ENCODE measurements at places on chromosomes 13 and 19.

- no peak for DNase-seq
These were observed 2.1 kb upstream of the GPC6 start for GRCh38 chr13:93224535-93224934.

DNA sequence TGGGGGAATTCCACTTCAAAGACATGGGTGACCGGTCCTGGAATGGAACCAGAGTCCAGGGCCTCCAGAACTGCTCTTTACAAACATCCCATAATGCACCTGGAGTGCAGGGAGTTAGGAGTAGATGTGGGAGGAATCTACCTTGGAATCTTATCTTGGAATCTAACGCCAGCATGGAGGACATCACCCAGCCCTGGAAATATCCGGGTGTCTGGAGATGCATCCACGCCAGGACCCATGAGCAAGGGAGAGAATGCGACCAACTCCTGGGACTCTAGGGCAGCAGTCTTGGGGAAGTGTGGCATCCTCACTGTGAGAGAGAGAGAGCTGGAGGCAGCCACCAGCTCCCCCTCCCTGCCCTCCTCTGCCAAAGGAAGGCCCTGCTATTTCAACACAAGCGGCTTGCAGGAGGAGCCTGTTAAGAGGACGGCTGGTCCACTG, 211.8 kb downstream of the UQCRFS1 start:
- DNase-seq = no peak

- DNase-seq = no peak
These were observed 863.9 kb upstream of the GPC6 start for GRCh38 chr13:92362717-92363116.

DNA sequence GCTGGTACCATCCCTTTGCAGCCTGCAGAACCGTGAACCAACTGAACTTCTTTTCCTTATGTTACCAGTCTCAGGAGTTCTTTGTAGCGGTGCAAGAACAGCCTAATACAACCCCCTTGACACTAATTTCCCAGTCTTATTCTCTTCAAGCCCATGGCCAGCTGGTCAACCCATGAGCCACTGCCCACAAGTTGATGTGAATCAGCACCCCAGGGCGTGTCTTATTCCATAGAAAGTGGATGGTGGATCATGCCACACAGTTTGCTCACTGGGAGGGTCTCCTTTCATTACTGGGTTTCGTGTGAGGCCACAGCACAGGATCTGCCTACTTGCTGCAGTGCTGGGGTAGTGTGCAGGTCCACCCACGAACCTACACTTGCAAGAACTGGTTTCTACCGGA, 27.0 kb downstream of the TEX29 start:
- DNase-seq = no peak

GRCh38 chr19:44814517-44814916, 5.6 kb downstream of the BCAM start:
- DNase-seq = no peak

DNA sequence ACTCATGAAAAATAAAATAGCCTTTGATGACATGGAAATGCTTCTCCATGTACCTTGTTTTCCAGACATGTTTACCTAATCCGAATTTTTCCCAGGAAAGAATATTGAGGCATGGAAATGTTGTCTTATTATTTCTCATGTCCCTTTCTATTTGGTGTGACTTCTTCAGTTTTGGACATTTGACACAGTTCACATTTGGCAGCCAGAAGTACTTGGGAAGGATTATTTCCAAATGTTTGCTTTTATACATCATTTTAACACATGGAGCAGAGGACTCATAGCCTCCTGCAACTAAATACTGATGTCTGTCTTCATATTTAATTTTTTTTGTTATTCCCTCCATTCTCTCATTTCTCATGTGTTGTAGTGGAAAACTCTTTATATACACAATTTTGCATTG, 94.3 kb downstream of the POSTN start:
- DNase-seq = no peak

DNA sequence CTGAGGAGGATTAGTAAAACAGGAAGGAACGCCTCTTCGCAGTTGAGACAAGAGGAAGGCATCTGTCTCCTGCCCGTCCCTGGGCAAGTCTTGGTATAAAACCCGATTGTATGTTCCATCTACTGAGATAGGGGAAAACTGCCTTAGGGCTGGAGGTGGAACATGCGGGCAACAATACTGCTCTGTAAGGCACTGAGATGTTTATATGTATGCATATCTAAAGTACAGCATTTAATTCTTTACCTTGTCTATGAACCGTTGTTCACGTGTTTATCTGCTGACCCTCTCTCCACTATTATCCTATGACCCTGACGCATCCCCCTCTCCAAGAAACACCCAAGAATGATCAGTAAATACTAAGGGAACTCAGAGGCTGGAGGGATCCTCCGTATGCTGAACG, 722 bp upstream of the TIMM50 start:
- no peak for DNase-seq

DNA sequence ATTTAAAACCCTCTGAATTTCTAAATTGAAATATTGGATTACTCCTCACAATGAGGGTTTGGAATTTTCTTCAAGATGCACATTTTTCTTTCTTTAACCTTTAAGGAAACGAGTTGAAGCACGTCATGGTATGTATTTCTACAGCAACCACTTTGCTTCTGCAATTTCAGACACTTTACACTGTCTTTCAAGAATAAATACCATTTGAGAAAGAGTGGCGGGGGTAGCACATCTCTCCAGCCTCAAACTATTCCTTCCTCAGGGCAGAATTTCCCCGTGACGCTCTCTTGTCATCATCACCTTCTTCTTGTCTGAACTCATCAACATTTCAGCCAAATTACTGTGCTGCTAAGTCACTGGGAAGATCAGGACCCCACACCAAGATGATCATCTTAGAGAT, 1073.4 kb downstream of the EFNB2 start:
- no peak for DNase-seq

- DNase-seq = no peak
These were observed 1333.1 kb downstream of the EFNB2 start for GRCh38 chr13:105202354-105202753.

Measured in stimulated activated CD4-positive, alpha-beta T cell treated with anti-CD3 and anti-CD28 coated beads, TNF-alpha, amount 100 ng/mL, for 1 hour (primary cell).